ENCODE measurements at places on chromosomes 2 and 18. TPM values are rescaled to one million over a fixed set of nuclear protein-coding genes. Genes with fewer than 3 reads are reported as not detected.

Gene IMPA2
- 8.4 TPM for total RNA-seq

Gene BCL11A
- 0.41 TPM for total RNA-seq

Gene PROKR1
- total RNA-seq: not detected

Gene C2orf81
- 1.9 TPM for total RNA-seq

DNA sequence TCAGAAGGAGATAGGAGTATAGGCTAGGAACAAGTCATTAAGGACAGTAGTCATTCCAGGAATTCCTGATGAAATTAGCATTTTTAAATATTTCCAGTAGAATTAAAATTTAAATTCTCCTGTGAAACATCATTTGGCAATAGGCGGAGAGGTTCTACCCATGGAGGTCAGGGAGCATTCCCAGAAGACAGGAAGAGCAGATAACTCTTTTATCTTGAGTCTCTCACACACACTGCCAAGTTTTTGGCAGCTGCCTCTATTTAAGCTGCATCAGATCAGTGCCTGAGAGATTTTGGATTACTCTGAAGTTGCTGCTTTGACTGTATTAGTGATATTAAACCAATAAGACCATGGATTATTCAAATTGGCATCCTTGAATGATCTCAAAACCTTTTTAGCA is 714.7 kb downstream of the EPHA4 start:
- no peak for DNase-seq

DNA sequence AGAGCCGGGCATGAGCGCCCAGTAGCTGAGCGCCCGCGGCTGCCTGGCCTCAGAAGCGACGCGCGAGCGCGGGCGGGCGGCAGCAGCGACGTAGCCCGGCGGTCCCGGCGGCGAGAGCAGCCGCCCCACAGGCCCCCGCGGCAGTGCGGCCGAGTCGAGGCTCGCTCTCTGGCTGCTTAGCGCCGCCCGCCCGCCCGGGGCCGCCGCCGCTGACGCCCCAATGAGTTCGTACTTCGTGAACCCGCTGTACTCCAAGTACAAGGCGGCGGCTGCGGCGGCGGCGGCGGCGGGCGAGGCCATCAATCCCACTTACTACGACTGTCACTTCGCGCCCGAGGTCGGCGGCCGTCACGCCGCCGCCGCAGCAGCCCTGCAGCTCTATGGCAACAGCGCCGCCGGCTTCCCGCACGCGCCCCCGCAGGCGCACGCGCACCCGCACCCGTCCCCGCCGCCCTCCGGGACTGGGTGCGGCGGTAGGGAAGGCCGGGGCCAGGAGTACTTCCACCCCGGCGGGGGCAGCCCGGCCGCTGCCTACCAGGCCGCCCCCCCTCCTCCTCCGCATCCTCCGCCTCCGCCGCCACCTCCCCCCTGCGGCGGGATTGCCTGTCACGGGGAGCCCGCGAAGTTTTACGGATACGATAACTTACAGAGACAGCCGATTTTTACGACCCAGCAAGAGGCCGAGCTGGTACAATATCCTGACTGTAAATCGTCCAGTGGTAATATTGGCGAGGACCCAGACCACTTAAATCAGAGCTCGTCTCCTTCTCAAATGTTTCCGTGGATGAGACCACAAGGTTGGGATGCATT is 847 bp downstream of the HOXD8 start:
- DNase-seq: no peak

DNA sequence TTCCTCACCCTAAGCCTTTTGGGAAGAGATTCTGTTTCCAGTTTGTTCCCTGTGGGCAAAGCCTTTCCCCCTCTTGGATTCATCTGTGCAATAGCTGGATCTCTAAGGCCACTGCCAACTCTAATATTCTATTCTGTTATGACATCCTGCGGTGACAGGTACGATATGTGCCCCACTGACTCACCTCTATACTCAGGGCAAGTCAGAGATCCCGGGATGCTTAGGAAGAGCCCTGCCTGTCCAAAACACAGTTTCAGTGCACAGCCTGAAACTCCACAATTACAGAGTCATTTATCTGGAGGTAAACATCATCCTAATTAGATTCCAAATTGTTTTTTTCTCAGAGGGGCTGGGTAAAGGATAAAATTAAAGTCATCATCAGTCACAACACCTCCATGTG is 190.2 kb downstream of the TFCP2L1 start:
- DNase-seq: no peak

GRCh38 chr18:32717126-32717525 is 55.7 kb downstream of the KLHL14 start:
- no peak for DNase-seq

- DNase-seq: no peak
These were observed 150.4 kb downstream of the ZFP36L2 start for GRCh38 chr2:43075811-43076585.

DNA sequence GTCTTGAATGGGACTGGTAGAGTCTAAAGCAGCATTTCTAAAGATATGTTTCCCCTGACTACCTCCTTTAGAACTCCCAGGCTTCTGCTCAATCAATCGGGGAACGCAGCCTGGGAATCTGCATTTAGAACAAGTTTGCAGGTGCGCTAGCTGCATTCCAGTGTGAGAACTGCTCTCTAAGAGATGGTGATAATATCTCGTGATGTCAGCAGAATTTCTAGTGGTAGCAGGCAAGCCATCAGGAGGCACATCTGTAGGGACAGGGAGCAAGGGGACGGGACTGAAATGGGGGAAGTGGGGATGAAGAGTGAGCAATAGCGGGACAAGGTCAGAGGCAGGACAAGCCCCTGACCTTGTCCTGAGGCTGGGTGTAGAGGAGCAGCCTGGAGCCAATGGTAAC is 120.3 kb upstream of the DNMT3A start:
- no peak for DNase-seq

DNA sequence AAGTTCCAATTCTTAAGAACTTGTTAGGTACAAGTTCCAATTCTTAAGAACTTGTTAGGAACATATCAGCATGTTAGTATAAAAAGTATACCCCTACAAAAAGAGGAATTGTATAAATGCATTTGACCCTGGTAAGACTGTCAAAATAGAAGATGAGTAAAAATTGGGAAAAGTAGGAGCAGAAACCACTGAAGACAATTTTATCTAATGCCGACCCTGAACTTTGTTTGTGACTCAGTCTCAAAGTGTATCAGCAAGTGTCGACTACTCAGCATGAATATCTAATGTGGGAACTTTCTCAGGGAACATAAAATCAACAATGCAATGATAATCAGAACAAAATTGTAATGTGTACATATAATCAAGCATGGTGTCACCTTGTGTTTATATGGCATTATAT is 583 bp upstream of the CD226 start:
- DNase-seq: no peak

DNA sequence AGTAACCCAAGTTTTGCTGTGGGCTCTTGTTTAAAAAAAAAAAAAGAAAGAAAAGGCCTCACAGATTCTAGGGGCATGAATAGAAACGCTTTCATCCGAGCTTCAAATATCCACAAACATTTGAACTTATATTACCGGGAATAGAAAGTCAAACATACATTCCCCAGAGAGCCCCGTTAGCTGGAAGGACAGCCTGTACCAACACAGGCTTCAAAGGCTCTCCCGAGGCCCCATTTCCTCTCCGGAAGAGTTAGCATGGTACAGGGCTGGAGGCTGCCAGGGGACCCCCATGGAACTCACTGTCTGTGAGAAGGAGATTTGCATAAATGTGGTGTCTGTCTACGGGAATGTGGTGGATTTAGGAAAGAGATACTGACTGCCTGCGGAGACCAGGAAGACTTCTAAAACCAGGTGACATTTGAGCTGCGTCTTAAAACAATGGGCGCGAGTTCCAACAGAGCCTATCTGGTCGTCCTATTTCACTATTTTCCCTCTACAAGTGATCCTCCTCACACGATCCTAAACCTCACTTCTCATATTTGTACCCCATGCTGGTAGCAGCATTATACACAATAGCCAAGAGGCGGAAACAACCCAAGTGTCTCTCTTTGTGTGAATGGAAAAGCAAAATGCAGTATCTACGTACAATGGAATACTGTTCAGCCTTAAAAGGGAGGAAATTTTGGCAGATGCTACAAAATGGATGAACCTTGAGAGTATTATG is 820 bp upstream of the MATN3 start:
- no peak for DNase-seq

DNA sequence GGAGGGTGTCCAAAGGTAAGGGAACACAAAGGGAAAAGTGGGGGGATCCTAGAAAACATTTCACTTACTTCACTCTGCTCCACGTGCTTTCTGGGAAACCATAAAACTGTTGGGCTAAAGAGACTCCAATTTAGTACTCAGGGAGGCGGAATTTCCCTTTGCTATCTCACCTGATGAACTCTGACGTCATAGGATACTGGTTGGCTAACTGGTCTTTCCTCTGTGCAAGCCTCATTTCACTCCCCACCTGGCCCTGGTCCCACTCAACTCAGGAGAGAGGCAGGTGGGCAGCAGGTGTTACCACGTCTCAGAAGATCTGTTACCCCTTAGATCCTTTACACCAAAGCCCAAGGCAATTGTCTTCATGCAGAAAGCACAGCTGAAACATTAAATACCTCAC is 51.8 kb upstream of the PMAIP1 start:
- DNase-seq: no peak
